Hematopoietic multipotent progenitor cell (in vitro differentiated cells): ENCODE measurements at places on chromosomes 12 and 14.

DNA sequence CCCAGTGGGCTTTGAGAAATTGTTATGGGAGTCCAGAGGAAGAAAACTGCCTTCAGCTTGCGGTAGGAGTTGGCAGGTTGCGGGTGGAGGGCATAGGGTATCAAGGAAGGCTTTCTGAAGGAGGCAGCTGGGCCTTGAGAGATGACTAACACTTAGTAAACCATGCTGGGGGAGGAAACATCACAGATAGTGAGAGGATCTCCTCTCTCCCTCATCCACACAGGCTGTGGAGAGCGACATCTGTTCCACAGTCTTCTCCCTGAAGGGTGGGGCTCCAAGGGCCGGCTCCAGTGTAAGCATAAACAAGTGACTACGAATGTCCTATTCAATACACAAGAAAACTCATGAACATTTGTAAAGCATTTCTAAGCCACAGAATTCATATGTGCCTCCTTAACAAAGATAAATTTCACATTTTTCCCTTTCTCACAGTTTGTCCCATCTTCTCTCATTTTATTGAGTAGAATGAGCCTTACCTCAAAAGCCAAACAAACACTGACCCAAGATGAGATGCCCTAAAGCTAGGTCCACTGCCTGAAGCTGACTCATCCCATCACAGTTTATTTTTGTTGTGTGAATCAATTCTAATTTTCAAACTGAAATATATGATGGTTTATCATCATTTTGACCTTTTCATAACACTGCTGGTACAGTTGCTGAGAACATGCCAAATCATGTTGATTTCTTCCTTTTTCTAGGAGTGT is 227.9 kb downstream of the SLC25A21 start:
- no peak for DNase-seq

- no peak for DNase-seq
Observed at GRCh38 chr12:3010214-3010930, 51.2 kb downstream of the TEAD4 start.

DNA sequence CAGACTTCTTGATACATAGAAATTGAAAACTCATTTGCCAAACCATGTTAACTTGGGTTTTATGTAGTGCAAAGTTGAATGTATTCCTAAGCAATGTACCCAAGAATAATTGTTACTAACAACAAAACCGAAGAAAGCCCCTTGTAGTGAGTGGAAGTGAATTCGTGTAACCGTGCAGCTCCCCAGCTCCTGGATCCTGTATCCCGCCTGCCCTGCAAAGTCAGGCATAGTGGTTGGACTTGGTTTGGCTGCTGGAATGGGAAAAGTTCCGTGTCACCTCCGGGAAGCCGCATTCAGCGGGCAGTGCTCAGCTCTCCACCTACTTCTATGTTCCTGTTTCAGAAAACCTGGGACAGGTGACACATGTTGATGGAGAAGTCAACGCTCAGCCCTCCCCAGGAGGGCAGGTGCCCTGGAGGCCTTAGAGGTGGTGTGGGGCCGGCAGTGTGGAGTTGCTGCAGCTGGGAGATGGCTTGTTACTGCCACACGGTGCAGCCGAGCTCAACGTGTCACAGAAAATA is 29.2 kb upstream of the C14orf180 start:
- DNase-seq, result no peak

DNA sequence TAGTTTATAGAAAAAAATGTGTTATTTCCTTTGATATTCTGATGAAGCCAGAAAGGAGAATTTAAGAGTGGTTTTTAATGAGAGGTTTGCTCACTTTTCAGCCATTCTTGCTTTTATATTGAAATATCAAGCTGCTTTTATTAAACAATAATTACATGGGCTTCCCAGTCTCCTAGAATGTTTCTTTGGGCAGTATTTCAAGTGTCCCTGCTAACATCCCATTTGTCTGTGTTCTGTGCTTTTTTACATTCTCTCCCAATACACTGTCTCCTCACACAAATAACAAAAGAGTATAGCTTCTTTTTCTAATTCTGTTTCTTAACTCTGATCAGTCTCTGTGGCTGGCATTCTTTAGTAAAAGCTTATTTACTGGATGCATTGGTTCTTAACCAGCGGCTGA is 145.4 kb downstream of the TPH2 start:
- no peak for DNase-seq

GRCh38 chr12:124449623-124450375 is 117.6 kb downstream of the NCOR2 start:
- no peak for DNase-seq

GRCh38 chr12:47534695-47535094 is 171.1 kb downstream of the RPAP3 start:
- DNase-seq, result peak; percentile 2

DNA sequence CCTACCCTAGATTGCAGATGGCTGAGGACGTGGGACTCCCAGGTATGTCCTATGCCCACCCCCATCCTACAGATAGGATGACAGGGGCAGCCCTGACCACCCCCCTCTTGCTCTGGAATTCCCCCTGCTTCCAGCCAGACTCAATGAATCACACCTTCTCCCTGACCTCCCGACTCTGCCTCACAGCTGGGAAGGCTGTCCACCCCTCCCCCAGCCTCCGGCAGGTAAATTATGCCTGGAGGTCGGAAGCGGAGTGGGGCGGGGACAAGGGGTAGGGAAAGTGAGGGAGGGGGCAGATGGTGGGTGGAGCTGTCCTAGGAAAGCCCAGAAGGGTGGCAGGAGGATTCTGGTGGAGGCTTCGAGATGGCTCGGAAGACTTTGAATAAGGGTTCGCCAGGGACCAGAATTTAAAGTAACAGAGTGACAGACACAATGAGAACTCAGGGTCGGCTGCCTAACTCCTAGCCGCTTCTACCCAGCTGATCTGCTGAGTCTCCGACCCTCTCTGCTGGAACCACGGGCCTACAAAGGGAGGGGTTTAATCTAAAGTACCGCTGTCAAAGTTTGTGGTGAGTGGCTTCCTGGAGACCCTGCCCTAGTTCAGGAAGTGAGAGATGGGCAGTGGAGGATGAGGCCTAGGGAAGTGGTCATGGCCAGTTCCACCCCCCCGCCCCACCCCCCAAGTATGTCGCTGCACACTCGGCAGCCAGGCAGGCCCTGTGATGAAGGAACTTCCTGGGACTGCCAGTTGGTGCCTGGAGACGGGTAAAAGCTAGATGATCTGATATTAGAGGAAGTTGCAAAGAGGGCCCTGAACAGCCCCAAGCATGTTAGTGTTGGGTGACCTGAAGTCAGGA is 4.2 kb downstream of the PLEKHG3 start:
- DNase-seq, result peak; percentile 62

DNA sequence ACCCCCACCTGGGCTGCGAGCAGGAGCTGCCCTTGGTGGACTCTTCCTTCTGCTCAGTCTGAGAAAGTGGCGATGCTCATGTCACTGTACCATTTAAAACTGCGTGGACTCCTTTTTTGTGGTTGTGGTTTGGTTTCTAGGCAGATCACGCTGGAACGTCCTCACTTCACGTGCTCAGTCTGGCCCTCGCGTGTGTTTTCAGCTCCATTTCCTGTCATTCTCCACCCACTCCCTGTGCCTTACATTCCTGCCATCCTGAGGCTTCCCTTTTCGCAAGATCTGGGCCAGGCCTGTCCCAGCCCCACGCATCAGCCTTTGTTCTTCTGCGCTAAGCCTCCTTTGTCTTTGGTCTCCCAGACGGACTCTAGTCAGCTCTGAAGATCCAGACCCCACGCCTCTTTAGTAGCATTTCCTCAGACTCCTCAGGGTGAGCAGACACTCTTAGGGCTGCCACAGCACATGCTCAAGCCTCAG is 105.4 kb downstream of the FBXL14 start:
- DNase-seq, result peak; percentile 9

GRCh38 chr14:92352158-92352985 is 29.4 kb downstream of the SLC24A4 start:
- DNase-seq, result no peak

DNA sequence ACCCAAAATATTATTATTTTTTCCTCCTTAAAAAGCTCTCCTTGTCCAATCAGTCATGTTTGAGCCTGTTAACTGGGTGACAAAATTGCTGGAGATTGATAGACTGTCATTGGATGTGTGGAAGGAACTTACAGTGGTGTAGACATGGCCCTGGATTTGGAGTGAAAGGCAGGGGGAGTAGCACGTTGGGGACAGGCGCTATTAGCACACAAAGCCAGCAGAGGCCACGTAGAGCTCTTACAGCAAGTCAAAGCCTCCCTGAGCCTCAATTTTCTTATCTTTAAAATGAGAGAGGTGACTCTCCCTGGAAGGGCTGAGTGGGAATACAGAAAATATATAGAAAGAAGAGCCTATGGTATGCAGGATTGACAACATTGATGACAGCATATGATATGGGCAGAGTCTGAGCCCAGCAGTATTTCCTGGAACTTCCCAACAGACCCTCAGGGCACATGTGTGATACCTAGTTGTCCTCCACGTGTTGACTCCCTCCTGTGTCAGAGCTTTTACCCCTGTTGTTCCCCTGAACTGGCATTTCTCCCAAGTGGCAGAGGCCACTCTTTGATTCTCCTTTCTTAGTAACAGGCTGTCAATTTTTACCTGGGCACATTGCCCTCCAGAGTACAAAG is 504.9 kb downstream of the VRK1 start:
- no peak for DNase-seq
